Hematopoietic multipotent progenitor cell treated with erythropoietin and hydrocortisone succinate and interleukin-3 and kit ligand, for 15 days (in vitro differentiated cells): ENCODE measurements at places on chromosomes 4 and X.

DNA sequence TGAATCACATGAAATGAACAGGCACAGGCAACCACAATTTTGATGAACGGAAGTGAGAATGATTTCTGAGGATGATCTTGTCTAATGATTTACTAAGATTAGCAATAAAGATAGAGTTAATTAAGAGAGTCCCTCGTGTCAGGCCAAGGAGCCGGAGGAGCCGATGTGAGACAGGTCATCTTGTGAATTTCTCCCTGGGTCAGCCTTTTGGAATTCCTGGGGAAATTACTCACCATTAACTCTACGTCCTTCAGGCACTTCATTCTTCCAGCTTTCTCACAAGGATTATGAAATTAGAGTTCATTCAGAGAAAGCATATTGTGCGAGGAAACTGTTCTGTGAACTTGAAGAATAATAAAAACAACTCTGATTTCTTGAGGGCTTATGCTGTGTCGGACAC, 86.7 kb downstream of the PSAPL1 start:
- no peak for DNase-seq

GRCh38 chr4:137722910-137723309, 190.6 kb upstream of the PCDH18 start:
- DNase-seq: no peak

DNA sequence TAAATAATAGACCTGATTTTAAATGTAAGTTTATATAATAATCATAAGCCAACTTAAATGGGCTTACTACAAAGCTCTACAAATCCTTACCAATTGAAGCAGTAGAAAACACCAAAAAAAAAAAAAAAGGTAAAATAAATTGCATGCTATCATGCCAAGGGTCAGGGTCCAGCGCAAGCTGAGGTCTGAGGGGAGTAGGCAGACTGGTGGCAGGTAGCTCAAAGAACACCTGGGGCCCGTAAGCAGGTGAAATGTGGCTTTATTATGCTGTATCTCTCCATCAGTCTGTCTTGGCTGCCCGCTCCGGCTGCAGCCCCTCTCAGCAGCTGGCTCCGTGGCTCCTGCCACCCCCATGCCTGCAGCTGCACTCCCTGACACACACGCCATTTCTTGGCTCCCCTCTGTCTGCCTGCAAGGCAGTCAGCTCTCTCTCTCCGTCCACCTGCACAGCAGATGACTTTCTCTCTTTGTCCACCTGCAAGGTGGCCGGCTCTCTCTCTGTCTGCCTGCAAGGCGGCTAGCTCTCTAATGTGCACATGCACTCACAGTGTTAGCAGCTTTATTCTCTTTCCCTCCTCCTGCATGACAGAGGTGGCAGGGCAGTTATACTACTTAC, 209.4 kb upstream of the UGT8 start:
- no peak for DNase-seq

- no peak for DNase-seq
Observed at GRCh38 chr4:26130173-26130572, 190.6 kb upstream of the RBPJ start.

DNA sequence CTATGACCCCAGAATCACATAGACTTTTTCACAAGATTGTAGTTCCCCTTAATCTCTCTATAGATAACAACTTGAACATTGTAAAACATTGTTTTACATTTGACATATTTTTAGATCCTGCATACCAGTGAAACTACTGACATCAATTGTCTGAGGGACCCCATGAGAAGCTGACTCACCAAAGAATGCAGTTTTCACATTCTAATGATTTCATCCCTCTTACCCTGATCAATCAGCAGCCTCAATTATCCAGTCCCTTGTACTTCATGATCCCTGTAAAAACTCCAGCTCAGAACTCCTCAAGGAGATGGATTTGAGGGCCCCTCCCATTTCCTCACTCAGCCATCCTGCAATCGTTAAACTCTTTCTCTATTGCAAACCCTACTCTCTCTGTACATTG, 411.0 kb upstream of the NDST3 start:
- DNase-seq: no peak

- DNase-seq: peak; percentile 62
Observed at GRCh38 chrX:123976706-123977316, 15.3 kb downstream of the STAG2 start.

- no peak for DNase-seq
Observed at GRCh38 chr4:123767806-123768205, 371.2 kb downstream of the SPRY1 start.

DNA sequence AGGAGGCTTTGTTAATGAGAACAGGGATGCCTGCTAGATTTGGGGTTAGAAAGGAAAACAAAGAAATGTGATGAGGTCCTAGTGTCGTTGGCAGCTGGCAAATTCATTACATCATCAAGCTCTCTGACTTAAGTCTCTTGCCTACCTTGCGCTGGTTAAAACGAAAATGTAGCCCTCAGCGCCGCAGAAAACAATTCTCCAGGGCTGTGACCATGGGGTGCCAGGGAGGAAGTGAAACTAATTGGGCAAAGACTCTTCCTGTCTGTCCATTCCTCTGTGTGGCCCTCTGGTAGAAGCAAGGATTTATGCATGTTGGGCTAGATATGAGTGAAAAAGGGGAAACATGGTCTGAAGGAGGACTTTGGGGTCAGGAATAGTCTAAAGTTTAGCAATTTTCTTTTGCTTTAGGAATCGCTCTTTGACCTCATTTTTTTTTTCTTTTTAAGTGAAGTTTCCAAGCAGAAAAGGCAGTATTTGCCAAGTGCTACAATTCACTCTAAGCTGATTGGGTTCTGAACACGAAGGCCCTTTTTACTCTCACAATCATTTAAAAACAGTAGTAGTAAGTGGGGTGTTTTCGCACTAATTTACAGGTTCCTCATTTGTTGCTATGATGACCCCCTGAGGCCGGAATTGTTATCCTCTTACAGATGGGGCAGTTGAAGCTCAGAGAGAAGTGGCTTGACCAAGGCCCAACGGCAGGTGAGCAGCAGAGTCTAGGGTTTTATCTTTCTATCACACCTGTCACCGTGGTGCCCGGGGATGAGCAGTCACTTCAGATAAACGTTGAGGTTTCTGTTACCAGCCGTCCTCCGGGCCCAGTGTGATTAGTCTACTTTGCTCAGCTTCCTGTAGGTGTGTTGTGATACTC, 27.3 kb upstream of the CHRNA9 start:
- peak; percentile 14 for DNase-seq

- no peak for DNase-seq
Observed at GRCh38 chr4:25051534-25051933, 20.8 kb upstream of the LGI2 start.

GRCh38 chr4:160831165-160831922, 1332.5 kb downstream of the FSTL5 start:
- DNase-seq: no peak

GRCh38 chr4:145199051-145199716, 18.8 kb upstream of the OTUD4 start:
- DNase-seq: peak; percentile 61

DNA sequence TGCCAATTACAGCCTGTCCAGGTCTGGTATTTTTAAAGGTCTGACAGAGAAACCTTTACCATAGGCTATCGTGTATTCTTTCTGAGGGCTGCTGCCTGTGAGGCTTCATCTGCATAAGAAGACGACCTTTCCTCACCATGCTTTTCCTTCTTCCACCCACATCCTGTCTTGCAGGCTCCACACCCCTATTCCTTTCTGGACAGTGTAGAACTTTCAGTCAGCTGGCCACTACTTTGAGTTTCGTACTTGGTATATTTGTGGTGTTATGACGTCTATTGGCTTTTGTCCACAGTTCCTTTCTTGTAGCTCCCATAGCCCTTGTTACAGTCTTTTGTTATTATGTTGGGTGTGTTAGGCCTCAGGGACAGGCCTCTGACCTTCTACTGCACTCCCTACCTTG, 311.4 kb downstream of the RAPGEF2 start:
- DNase-seq: no peak

DNA sequence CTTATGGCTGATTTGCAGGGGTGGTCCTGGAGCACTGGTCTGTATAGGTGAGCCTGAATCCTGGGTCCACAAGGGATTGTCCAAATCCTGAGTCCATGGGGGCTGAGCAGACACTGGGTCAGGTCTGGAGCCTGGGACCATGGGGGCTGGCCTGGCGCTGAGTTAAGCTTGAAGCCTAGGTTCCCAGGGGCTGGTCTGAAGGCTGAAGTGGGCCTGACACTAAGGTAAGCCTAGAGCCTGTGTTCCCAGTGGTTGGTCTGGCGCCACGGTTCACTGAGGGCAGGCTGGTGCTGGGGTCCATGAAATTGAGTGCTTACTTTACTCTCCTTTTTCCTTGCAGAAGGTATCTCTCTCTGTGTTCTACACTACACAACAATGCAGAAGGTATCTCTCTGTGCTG, 155.8 kb downstream of the RBM46 start:
- no peak for DNase-seq

- DNase-seq: no peak
Observed at GRCh38 chrX:121733514-121733913, 686.1 kb downstream of the GLUD2 start.

DNA sequence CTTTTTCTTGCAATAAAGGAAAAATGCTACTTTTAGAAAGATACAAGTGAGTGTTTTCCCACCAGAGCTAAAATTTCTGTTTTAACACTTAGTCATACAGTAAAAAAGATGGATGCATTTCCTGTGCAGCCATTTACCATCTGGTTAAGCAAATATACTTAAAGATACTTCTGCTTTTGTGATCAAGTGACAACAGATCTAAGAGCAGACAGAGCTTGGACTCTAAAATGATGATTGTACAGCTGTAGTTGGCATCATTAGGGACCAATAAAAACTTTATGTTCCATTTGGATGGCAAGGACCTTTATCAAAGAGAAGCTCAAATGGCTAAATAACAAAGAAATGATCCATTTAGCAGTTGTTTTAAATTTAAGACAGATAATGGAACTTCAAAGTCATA, 270.8 kb downstream of the FSTL5 start:
- no peak for DNase-seq

DNA sequence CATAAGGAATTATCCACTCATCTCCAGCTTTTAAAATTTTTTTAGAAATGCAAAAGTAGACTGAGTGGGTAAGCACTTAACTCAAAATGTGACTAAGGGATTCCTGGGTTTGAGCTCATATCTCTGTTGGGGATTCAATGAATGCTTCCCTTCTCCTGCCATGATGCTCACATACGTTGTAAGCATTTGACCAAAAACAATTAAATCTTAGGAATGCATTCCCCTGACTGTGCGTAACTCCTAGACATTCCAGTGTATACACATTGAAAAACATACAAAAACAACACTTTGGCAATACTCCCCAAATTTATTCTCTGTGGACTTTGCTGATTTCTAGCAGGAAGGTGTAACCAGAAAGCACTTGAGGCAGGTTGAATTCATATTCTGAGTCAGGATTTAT, 29.8 kb downstream of the SPANXA2 start:
- no peak for DNase-seq

DNA sequence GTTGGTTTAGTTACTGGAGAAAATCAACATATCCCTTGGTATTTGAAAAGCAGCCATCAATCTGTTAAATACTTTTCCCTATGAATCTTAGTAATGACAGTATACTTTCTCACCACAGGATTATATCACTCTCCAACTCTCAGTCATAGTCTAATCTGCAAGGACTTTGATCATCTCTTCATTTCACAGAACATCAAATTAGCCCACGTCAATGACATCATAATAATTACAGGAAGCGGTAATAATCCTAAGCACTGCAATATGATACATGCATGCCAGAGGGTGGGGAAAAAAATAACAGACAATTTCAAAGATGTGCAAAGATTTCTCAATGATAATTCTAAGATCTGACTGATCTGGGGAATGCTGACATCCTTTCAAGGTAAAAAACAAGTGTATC, 404.1 kb downstream of the GPM6A start:
- DNase-seq: no peak

DNA sequence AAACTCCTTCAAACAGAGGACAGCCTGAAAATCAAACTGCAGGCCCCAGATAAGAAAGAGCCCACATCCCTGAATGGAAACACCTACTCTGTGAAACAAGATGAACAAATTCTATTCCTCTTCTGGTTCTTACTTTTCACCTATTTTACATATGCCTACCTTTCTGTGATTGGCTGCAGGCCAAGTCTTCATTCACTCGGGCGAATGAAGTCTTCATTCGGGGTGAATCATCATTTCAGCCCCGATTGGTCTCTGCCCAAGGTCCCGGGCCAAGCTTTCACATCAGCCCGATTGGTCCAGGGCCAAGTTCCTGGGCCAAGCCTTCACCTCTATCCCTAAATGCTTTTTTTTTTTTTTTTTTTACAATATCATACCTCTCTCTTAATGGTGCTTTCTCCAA, 529.8 kb upstream of the ACTRT1 start:
- no peak for DNase-seq

DNA sequence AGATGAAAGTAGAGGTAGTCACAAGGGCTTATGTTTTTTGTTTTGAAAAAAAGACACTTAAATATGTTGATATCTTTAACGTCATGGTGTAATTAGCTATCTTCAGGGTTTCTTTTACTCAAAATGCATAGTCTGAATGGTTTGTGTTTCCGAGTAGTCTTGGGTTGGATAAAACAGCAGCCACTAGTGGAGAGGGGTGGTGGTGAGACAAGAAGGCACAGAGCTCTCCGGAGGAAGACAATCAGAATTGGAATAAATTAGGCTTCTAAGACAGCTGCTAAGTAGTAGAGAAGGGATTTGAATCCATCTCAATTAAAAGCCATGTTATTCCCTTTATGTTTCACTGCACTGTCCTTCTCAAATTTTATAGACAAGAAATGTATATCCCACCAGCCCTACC, 240.4 kb upstream of the VEGFC start:
- DNase-seq: no peak

GRCh38 chrX:151082077-151082948, 94.1 kb upstream of the GPR50 start:
- peak; percentile 33 for DNase-seq

GRCh38 chrX:153736071-153736820, 11.6 kb downstream of the ABCD1 start:
- DNase-seq: no peak

- no peak for DNase-seq
Observed at GRCh38 chr4:23857367-23857959, 32.4 kb downstream of the PPARGC1A start.

DNA sequence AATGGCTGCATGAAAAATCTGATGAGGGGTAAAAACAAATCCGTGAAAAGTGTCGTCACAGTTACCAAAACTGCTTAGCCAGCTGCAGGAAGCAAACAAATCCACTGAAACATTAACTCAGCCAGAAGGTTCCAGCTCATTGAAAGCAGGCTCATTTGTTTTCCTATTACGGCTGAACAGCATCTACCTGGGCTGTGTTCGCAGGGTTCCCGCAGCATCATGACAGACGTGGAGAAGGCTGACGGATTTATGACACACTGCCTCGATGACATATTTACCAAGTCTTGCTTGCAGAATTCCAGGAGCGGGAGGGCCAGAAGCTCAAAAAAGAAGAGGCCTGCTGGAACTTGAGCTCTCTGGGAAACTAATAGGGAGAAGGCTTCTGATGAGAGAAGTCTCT, 781.1 kb downstream of the RAB28 start:
- DNase-seq: no peak

DNA sequence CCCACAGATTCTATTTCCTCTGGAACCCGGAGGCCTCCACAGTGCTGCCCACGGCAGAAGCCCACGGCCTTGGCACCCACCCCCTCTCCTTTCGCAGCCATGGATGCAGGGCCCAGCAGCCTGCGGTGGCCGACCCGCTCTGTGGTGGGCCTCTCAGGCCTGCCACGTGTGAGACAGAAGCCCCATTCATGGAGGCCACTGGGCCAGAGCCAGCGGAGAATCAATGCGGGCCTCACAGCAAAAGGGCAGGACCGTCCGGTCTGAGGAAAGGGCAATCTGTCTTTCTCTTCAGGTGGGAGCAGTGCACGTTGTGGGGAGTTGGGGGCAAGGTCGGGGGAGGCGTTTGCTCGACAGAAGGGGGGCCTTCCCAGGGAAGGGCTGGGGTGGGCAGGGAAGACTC, 8.4 kb upstream of the HAUS7 start:
- no peak for DNase-seq

- DNase-seq: no peak
Observed at GRCh38 chrX:3044196-3044595, 2.9 kb downstream of the ARSF start.
